ENCODE measurements at places on chromosomes 7 and 10.

- DNase-seq, result no peak
Measured at GRCh38 chr7:18013936-18014335, 13.7 kb downstream of the PRPS1L1 start.

DNA sequence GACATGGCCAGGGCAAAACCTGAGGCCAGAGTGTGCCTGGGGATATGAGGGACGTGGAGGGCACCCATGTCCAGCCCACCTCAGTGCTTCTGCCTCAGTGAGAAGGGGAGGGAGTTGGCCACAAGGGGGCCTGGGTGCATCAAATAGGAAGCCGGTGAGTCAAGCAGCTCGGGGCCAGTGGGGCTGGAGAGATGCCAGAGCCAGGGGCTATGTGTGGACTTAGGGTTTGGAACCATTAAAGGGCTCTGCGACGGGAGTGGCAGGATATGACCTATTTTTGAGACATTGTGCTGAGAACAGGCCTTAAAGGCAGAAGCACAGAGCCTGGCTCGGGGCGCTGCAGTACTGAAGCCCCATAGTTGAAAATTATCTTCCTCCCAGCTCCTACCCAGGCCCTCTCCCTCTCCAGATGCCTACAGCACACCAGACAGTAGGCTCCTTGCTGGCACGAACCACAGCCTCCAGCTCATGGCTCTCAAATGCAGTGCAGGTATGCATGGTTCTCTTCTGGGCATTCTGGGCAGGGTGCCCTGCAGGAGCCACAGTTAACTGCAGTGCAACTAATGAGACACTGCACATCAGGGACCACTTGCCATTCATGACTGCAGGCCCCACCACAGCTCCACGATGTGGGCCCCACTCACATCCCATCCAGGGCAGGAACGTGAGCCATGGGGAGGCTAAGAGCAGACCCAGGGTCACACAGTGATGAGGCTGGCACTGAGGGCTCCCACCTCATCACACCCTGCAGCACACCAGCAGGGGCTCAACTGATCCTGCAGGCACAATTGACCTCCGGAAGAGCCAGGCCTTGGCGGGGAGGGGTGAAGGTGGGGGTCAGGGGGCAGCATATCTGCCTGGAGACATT lies 7.2 kb upstream of the PGAM2 start:
- peak; percentile 58 for DNase-seq

DNA sequence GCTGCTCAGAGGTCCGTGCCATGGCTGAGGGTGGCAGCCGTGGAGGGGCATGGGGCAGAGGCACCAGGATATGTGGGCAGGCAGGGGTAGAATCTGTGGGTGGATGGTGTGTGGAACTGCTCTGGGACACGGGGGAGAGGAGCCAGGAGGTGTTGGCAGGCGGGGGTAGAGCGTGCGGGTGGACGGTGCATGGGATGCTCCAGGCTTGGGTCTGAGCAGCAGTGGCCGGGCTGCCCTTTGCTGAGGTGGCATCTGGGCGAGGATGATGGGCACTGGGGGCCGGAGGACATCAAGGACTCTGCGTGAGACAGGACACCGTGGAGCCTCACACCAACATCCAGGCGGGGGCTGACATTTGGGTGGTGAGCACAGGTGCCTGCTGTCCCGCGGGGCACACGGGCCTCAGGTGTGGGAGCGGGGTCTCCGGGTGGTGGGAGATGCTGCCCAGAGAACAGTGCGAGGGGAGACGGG lies 46.2 kb downstream of the JAKMIP3 start:
- peak; percentile 10 for DNase-seq

- no peak for DNase-seq
Measured at GRCh38 chr10:71290806-71291527, 28.1 kb upstream of the SLC29A3 start.

DNA sequence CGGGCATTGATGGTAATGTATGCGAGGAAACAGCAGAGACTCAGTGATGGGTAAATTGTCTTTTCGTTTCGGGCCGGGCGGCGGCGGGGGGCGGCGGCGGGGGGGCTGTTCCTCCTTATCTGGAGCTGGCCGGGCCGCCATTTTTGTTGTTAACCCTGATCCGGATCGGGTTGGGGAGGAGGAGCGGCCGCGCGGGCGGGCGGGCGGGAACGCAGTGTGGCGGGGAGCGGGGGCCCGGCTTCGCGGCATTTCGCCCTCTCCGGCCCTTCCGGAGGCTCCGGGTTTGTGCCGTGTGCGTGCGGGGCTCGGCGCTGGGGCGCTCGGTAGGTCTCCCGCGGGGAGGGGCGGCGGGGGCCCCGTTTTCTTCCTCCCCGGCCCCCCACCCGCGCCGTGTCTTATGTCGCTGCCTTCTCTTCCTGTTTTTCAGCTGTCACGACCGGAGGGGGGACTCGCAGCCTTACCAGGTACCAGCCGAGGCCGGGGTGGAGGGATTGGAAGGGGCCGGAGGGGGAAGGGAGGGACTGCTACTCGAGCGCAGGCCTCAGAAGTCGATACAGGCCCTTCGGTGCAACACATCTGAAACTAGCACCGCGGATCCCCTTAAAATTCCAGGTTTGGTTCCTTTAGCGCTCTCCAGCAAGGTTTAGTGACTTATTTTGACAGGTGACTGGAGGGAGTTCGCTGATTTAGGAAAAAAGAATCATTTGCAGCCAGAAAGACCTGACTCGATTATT lies 820 bp downstream of the WAC start:
- peak; percentile 72 for DNase-seq

GRCh38 chr7:30420662-30421061 lies 57.9 kb downstream of the NOD1 start:
- DNase-seq, result no peak

DNA sequence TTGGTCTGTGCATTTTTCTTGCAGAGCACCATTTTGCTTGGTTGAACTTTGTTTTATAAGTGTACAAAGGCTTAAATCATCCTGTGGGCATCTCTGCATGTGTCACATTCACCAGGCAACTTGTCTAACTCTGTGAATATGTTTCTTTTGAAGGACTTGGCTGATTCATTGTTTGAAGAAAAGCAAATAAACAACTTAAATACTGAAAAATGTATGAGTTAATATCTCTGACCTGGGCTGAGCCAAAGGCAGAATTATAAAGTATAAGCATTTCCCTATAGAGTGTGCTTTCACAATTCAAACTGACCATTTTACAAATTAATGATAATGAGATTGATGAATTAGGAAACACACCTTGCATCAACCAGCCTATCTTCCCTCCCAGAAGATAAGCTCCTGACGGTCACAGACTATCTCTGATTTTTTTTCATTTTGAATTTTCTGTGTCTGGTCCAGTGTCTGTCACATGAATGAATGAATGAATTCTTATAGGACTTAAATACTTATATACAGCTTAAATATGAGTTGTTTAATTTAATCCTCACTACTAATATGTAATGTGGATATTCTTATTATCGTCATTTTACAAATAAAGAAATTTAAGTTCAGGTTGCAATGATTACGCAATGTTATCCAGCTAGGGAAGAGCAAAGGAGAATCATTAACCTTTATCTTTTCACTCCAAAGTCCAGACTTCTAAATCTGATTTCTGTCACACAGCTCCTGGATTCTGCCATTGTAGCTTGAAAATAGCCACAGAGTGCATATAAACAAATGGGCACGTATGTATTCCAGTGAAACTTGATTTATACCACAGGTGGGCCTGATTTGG lies 182.0 kb upstream of the PHYHIPL start:
- no peak for DNase-seq

DNA sequence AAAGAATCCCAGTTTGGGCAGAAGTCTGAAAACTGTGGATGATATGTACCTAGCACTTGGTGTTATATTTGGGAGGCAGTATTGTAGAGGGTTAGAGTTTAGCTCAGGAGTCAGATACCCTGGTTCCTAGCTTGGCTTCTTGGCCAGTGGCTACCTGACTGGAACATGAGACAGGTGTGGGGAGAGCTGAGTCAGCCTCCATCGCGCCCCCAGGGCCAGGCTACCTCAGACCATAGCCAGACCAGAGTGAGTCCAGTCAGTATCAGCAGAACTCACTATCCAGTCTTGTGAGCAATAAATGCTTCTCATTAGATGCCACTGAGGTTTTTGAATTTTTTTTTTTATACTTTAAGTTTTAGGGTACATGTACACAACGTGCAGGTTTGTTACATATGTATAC lies 26.0 kb downstream of the CYP3A5 start:
- no peak for DNase-seq

- no peak for DNase-seq
Measured at GRCh38 chr10:102230264-102230860, 4.3 kb downstream of the ELOVL3 start.

GRCh38 chr7:35258125-35258867 lies 4.4 kb upstream of the TBX20 start:
- DNase-seq, result no peak

DNA sequence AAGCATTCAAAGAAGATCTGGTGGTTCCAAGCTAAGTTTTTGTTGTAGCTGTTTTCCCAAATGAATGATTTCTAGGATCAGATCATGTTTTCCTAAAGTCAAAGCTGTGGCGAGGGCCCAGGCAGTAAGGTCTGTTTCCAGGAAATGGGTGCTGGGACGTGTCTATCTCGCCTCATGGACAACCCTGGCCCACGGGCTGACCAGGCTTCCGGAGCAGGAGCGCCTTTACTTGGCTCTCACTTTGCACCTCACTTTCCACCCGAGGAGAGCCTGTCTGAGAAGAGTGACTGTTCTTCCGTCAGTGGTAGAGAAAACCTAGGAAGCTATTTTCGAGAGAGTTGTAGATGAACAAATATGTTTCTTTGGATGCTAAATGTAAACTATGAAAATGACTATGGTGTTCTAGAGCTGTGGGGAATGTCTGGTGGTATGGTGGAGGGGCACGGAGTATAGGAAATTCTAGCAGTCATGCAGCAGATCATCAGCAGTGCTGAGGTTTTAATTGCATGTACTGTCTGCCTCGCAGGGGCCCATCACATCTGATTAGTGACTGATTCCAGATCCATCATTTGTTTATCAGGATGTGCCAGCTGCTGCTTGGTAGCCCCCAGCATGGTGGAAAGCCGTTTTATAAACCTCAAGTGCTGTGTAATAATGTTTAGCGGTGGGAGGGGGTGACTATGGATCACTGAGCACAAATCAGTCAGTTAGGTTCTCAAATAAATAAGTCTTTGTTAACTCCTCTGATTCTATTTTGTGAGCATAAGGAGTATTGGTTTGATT lies 66.6 kb downstream of the VWC2 start:
- DNase-seq, result no peak

DNA sequence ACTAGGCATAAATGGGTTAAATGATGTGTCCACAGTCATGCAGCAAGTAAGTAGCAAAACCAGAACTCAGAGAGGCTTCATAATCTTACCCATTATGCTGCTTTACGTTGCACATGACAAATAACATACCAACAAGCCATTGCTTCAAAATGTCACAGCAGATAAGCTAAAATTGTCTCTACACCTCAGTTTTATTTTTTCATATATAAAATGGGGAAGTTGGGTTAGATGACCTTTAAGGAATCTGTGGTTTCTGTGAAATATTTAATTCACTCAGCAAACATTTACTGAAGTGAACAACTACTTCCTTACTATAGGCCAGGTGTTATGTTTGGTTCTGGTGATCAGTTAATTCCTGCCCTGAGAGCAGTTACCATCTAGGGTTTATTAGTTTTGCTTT lies 2.2 kb upstream of the ASCC1 start:
- DNase-seq, result no peak

DNA sequence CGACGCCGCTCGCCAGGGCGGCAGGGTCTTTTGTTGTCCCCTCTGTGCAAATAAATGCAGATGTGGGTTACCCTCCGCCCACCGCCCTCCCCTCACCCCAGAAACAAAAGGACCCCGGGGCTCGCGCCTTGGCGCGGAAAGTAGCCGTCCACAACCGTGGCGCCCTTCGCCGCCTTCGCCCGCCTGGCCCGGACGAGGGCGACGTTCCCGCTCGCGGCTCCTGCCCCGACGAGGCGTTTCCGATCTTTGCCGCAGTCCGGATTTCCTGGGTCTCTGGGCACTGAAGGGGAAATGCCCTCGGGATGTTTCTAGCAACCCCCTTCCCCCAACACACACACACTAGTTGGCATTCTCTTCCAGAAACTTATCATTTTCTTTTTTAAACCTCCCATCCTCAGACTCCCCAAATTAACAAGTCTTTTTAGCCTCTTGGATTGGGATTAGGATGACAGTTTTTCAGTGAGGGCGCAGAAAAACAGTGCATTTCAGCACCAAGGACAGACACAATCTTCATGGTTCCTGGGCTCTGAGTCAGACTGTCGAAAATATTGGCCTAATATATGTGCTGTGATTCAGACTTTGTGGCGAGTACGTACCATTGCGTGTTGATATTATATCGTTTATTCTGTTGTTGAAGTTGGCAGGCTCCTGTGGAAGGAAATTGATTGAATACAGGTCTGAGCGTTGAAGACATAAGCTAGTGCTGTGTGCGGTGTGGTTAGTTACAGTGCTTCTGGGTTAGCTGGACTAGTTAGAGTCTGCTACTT lies 771 bp downstream of the PHYHIPL start:
- no peak for DNase-seq
